Posterior vena cava (tissue), 2 donors: ENCODE measurements at places on chromosomes 12 and 14. TPM values are rescaled to one million over a fixed set of nuclear protein-coding genes. Genes with fewer than 3 reads are reported as not detected.

- DNase-seq, result no peak
Measured at GRCh38 chr14:32417956-32418552, 89.0 kb downstream of the AKAP6 start.

Gene TAS2R13
- 2.5 TPM for total RNA-seq

GRCh38 chr14:77086017-77086727, 11.9 kb upstream of the CIPC start:
- no peak for DNase-seq

DNA sequence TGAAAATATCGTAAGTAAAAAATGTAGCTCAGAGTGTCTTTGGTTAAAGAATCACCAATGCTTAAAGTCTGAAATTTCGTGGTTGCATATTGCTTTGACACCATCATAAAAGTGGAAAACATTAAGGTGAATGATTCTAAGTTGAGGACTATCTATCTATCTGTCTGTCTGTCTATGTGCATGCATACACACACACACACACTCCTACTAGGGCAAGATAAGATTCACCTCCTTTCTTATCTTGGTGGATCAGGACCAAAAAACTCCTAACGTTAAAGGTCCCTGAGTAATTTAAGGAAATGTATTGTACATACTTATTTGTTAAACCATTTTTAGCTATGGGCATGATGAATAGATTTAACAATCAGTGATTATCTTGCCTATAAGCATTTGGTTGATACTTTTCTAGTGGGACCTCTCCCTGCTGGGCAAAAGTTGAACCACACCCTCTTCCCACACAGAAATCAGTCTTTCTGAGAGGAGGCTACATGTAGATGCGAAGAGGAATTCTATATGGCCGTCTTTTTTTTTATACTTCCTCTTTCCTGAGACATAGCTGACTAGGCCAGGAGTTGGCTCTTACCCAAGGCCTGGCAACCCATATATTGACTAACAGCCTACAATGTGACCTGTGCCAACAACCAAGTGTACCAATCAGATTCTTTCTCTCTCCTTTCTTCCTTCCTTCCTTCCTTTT, 19.3 kb upstream of the LLPH start:
- DNase-seq, result no peak

GRCh38 chr14:73785336-73785833, 66.2 kb upstream of the PTGR2 start:
- DNase-seq, result peak; percentile 83

DNA sequence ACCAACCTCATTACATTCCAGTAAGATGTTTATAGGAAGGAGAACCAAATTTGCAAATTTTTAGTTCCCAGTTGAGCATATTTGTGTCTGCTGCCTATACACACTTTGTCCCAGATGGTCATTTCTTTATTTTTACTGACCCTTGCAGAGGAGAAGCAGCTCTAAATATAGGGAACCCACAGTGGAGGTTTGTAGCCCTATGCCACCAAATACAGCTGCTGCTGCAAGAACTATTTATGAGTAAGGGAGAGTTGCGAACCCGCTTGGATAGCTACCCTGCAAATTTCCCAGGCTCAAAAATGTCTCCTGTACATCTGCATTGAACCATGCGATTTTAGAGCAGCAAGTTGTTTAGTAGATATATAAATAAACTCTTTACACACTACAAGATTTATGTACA, 48.2 kb downstream of the NAV3 start:
- no peak for DNase-seq
